ENCODE measurements at places on chromosomes 12 and 14.

DNA sequence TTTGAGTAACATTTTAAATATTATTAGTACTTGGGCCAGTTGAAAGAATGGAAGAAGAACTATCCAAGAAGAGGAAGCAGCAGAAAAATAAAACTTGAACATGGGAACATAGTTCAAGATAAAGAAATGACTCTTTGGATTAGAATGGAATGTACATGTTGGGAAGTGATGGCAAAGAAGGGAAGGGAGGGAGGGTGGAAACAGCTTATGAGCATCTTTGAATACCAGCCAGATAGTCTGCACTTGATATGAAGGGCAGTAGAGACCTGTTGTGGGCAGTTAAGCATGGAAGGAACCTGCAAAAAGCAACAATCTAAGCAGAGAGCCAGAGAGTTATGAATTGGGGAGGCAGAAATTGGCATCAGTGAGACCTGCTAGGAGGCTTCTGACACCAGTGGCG is 10.0 kb upstream of the IL22 start:
- DNase-seq = no peak

DNA sequence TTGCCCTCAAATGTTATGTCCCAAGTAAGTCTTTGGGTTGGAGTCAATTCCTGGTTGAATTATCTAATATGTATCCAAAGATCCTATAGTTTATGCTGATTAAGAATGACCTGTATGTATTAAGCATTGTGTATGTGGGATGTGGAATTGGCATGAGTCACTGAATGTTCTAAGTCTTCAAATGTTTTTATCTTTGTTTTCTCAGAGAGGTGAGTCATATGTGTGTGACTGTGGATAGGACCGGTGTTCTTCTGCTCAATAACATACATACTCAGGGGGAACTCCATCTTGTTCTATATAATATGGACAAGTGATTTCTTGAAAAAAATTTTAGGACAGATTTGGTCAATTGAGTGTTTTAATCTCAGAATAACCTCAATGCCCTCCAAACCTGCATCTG is 57.9 kb downstream of the NAV3 start:
- DNase-seq = no peak

GRCh38 chr12:101772012-101772775 is 32.9 kb upstream of the SYCP3 start:
- no peak for DNase-seq

DNA sequence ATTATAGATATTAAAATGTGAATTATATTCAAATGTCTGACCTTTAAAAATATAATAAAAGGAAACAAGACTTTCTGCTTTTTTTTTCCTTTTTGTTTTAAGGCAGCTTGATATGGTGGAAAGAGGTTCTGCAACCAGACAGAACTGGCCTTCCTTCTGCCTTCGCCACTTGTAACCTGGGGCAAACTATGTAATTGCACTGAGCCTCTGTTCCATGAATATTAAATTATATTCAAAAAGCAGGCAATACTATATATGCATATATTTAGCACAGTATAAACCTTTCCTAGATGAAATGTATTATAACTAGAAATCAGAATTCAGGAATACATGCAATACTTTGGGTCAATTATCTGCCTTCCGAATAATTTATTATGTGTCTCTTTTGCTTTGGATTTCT is 59.9 kb downstream of the ACSS3 start:
- DNase-seq = no peak

- DNase-seq = no peak
Observed at GRCh38 chr12:121079736-121080272, 40.8 kb upstream of the OASL start.

GRCh38 chr12:66899588-66899987 is 220.7 kb upstream of the GRIP1 start:
- no peak for DNase-seq

DNA sequence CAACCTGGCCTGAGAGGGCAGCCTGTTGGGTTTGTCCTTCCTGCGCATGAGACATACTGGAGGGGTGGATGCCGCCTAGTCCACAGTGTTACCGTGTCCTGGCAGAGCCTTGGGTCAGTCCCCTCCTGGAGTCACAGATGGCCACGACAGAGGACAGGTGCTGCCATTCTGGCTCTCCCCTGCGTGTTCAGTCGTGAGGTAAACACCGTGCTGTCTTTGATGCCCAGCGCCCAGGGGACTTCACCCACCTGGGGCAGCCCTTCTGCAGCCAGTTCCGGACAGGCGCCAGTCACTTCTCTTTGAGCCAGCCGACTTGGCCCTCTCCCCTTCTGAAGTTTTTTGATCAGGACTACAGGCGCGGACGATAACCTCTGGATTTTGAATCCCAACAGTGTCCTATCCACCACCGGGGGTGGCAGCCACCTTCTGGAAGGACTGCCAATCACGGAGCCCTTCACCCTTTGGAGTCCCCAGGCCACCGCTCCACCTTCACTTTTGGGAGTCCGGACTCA is 933.0 kb downstream of the DIO2 start:
- DNase-seq = no peak

DNA sequence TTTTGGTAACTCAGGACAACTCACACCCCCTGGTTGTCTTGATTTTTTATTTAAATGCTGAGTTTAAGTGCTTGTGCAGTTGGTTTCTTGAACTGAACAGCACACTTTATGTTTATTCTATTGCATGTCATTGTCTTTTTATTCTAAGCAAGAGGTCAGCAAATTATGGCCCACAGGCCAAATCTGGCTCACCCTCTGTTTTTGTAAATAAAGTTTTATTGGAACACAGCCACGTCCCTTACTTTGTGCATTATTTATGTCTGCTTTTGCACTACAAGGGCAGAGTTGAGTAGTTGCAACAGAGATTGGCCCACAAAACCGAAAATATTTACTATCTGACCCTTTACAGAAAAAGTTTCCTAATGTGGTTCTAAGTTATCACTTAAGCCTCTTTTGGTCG is 52.3 kb downstream of the SUDS3 start:
- no peak for DNase-seq

GRCh38 chr14:101248840-101249675 is 312.2 kb upstream of the DIO3 start:
- DNase-seq = no peak

GRCh38 chr12:685388-685787 is 22.1 kb upstream of the NINJ2 start:
- DNase-seq = peak; percentile 87

- DNase-seq = no peak
Observed at GRCh38 chr14:65476273-65476941, 63.9 kb downstream of the FUT8 start.

DNA sequence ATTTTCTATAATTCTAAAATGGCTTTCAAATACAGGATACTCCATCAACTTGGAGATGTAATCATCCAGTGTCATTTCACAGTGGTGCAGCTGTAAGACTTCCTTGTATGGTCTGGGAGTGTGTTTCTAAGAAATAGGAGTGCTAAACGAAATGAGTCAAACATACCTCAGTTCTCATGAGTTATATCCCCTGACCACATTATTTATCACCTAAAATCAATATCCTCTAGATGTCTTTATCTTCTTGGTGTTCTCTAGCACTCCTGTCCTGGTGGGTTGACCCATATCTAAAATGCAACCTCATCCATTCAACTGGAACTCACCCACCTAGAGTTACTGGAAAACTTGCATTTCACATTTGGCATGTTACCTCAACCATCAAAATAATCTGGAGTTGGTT is 33.2 kb downstream of the TMEM30B start:
- no peak for DNase-seq

- DNase-seq = no peak
Observed at GRCh38 chr14:101074196-101075024, 170.9 kb upstream of the RTL1 start.

DNA sequence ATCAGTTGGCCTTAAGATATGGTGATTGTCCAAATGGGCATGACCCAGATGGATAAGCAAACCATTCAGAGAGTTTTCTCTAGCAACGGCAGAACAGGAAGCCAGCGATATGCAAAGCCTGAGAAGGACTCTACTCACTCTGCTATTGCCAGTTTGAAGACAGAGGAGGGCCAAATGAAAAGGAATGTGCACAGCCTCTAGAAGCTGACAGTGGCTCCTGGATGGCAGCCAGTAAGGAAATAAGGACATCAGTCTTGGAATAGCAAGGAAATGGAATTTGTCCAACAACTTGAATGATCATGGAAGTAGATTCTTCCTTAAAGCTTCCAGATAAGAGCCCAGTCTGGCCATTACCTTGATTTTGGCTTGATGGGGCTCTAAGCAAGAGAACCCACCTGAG is 60.0 kb downstream of the TMTC2 start:
- no peak for DNase-seq

GRCh38 chr12:23929906-23930305 is 19.6 kb downstream of the SOX5 start:
- DNase-seq = no peak

DNA sequence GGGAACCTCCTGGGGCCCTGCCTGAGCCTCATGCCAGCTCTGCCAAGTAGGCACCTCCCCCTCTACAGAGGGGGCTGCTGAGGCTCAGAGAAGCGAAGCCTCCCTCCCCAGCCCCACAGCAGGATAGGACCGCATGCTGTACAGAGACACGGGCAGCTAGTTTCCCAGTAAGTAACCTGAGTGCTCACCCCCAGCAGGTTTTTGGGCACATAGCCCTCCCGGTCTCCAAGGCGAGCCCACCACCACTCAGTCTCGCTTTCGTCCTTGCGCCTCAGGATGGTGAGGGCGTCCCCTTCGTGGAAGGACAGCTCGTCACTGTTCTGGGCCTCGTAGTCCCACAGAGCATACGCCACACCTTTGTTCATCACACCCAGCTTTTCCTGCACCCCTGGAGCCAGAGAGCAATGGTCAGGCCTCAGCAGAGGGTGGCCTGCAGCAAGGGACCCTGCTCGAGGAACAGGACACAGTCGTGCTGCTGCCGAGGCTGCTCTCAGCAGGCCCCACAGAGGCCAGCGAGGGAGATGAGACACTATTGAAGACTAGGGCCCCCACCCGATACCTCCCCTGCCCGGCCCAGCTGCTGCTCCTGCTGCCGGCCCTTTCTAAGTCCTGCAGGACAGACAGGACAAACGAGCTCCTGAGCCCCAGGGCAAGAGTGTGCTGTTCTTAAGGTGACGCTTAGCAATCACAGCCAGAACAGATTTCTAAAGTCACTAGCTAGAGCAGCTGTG is 20.4 kb downstream of the ZFYVE21 start:
- no peak for DNase-seq

- no peak for DNase-seq
Observed at GRCh38 chr12:75890141-75890540, 141.4 kb downstream of the PHLDA1 start.

DNA sequence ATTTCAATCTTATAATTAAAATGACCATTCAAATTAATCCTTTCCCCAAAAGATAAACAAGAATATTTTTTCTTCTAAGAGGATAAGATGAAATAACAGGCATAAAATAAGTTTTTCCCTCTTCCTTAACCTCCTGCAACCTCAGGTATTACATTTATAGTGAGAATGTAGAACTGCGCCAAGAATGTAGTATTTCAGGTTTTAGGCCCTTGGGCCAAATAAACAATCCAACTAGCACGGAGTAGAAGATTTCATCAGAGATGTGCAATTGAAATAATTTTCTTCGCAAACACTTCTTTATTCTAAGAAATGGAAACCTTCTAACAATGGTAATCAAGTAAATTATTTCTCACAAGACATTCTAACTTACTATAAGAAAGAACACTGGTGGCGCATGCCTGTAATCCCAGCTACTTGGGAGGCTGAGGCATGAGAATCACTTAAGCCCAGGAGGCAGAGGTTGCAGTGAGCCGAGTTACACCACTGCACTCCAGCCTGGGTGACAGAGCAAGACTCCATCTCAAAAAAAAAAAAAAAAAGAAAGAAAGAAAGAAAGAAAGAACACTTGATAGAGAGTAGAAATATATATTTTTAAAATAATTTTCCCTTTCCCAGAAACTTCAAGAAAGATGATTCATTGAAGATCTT is 100.8 kb downstream of the TAOK3 start:
- DNase-seq = no peak

- no peak for DNase-seq
Observed at GRCh38 chr12:27083861-27084394, 1.6 kb upstream of the C12orf71 start.

- DNase-seq = no peak
Observed at GRCh38 chr12:32031109-32031508, 71.9 kb downstream of the RESF1 start.

- no peak for DNase-seq
Observed at GRCh38 chr14:98136012-98136789, 1135.8 kb downstream of the BCL11B start.

DNA sequence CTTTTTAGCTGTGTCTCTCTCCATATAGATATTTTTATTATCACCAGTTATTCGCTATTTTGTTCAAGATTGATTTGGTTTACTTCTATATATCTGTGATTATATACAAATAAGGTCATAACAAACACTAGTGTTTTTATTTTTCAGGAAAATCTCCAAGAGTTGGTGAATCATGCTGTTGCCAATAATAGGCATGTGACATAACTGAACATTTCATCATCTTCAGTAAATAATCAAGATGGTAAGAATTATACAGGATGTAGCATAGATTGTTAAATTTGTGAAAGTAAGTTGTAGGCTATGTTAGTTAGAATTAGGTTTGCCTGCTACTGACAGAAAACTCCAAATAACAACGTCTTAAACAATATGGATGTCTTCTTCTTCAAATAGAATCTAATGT is 240.9 kb upstream of the PDE3A start:
- DNase-seq = no peak

DNA sequence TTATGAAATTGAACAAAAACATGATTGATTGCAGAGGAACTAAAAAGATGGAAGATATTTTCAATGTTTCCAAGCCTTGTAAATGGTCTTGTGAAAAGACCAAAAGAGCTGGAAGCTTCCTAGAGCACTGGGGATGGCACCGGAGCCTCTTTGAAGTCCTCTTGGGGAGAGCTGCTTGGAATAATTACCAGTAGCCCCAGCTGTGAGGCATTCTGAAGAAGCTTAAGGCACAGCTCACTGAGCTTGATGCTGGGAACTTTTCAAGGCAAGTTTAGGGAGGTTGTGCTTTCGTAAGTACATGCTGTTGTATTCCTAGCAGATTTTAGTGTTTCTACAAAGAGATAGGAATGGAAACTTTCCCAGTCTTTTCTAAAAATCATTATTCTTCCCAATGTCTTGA is 13.9 kb downstream of the PDZRN4 start:
- DNase-seq = no peak

DNA sequence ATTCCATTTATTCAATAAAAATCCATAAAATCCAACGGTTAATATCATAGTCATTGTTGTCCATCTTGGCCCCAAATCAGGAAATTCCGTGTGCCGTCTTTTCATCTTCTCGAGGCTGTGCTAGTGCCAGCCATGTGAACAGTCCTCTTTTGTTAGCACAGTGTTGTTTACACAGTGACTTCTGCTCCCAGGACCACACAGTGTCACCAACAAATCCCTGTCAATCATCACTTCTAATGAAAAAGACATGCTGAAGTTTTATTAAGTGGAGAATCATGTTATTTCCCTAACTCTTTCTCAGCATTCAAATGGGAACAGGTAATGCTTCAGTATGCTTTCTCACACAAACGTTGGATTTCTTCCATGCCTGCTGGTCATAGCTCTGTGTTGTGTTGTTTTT is 1.9 kb upstream of the SLCO1A2 start:
- DNase-seq = no peak

All from memory B cell (primary cell).